ENCODE measurements at places on chromosomes 6 and 20.

GRCh38 chr20:63696628-63697356, at the start of gene TNFRSF6B:
TNFRSF6B (plus strand) TSS chr20:63696652; CDS start chr20:63696768, 116 bp downstream.
- no peak for DNase-seq

- DNase-seq: no peak
Measured at GRCh38 chr20:42974347-42974746, 215.4 kb downstream of the PTPRT start.

DNA sequence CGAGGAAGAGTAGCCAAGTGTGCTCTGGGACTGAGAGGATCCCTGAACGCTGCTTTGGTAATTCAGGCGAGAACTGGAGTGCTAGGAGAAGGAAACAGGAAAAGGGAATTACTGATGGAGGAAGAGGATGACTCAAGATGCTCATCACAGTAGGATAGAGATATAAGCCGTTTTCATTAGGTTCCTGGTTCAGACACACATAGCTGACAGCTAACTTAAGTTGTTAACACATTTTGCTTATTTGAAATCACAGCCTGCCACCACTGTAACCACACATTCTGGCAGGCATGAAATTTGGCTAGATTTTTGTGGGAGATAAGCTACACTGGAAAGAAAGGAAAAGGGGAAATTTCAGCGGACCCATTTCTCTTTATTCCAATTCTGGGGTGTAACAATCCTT, 138.2 kb upstream of the SLC22A16 start:
- DNase-seq: no peak

- DNase-seq: no peak
Measured at GRCh38 chr20:9103955-9104354, 35.1 kb downstream of the PLCB4 start.

DNA sequence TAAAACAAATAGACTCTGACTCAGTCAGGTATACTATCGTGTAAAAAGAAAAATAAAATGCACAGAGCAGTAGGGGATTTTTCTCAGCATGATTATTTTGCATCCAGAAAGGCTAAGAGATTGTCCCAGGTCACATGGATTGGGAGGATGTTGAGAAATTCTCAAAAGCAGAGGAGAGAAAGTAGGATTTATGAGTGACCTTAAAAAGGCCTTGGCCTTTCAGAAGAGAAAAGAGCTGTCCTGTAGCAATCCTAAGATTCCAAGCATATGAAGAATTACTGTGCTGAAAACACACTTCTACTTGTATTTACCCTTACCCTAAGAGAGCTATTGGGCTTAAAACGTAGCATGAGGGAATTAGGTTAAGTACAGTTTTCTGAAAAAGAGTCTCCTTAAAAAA, 149.7 kb upstream of the ENPP5 start:
- DNase-seq: no peak

Measured in stimulated activated CD8-positive, alpha-beta memory T cell treated with anti-CD3 and anti-CD28 coated beads, Interleukin-12 subunit alpha, Interleukin-12 subunit beta, amount 100 ng/mL, for 1 hour (primary cell).